ENCODE measurements at places on chromosomes 16 and 17. TPM values are rescaled to one million over a fixed set of nuclear protein-coding genes. Genes with fewer than 3 reads are reported as not detected.
A peak's percentile ranks its signal among the peaks of the same experiment; 100 is the strongest.

JPH3 gene
- total RNA-seq, result 27.5 TPM

- peaks cover 5% of the 10 kb centered on the region for H3K36me3 ChIP-seq
- no peak overlapping the region for H3K4me3 ChIP-seq
- H3K27me3 ChIP-seq, result no peaks in the 10 kb centered on the region
These were observed 7.6 kb downstream of the UBALD2 start for GRCh38 chr17:76272541-76273444.

- peak overlapping the region; percentile 85 for H3K27ac ChIP-seq
- no peaks in the 10 kb centered on the region for H3K27me3 ChIP-seq
- H3K4me3 ChIP-seq, result peak overlapping the region; percentile 89
These were observed 721 bp upstream of the WWOX start for GRCh38 chr16:78098595-78099270.

GRCh38 chr17:70104791-70105523 is 29.9 kb downstream of the KCNJ16 start:
- DNase-seq, result no peak
- no peak overlapping the region for H3K4me3 ChIP-seq
- no peak overlapping the region for H3K27ac ChIP-seq
- no peaks in the 10 kb centered on the region for H3K36me3 ChIP-seq
- no peaks in the 10 kb centered on the region for H3K27me3 ChIP-seq

TRPV3 gene
- 3.4 TPM for total RNA-seq

CA5A gene
- 0.70 TPM for total RNA-seq

DNA sequence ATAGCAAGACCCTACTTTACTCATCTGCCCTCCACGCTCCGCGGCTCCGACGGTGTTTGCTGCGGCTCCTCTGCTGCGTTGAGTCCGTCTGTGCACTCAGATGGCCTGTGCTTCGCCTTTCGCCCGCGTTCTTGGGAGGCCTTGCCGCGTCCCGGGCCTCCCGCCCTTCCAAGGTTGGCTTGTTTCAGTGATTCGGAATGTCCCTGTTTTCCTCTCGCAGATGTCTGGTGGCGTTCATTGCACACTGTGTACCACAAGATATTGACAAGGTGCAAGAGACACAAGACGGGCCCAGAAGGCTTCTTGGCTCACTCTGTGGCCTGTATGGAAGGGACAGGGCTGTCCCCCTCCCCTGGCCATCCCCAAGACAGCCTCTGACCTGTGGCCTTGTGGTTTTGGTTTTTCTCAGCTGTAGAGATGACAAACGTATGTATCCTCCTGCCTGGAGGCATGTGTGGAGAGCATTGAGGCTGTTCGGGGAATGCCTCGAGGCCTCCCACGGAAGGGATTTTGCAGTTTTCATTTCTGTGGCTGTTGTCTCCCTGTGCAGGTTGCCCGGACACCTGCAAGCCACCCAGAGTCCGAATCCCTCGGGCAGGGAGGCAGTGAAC is 15.4 kb downstream of the MGRN1 start:
- H3K27me3 ChIP-seq, result no peaks in the 10 kb centered on the region
- H3K4me3 ChIP-seq, result no peak overlapping the region
- H3K4me1 ChIP-seq, result peaks cover 14% of the 10 kb centered on the region

DNA sequence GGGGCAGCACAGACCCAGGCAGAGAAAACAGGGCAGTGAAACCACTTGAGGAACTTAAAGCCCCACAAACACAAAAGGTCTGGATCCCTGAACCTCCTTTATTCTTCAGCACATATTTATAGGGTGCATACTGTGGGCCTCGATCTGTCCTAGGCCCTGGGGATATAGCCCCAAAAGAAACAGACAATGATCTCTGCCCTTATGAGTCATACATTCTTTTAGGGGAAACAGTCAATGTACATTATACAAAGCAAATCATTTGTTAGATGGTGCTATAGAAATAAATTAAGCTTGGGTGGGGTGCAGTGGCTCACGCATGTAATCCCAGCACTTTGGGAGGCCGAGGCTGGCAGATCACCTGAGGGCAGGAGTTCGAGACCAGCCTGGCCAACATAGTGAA is 10.0 kb upstream of the HES7 start:
- no peak for DNase-seq
- no peaks in the 10 kb centered on the region for H3K4me1 ChIP-seq
- no peak overlapping the region for H3K27ac ChIP-seq
- H3K36me3 ChIP-seq, result no peaks in the 10 kb centered on the region

GRCh38 chr17:31386542-31387075 is 4.9 kb upstream of the RAB11FIP4 start:
- H3K4me3 ChIP-seq, result no peak overlapping the region
- H3K4me1 ChIP-seq, result peaks cover 7% of the 10 kb centered on the region
- no peak for DNase-seq
- peaks cover 27% of the 10 kb centered on the region for H3K27me3 ChIP-seq

GRCh38 chr16:22093996-22094395 is 1.7 kb downstream of the VWA3A start:
- no peaks in the 10 kb centered on the region for H3K36me3 ChIP-seq
- H3K27ac ChIP-seq, result no peak overlapping the region
- H3K4me1 ChIP-seq, result peaks cover 9% of the 10 kb centered on the region

CCDC78 gene
- total RNA-seq, result 3.9 TPM

- H3K4me1 ChIP-seq, result peaks cover 36% of the 10 kb centered on the region
- peaks cover 8% of the 10 kb centered on the region for H3K36me3 ChIP-seq
- no peaks in the 10 kb centered on the region for H3K27me3 ChIP-seq
- peak overlapping the region; percentile 86 for H3K27ac ChIP-seq
- no peak for DNase-seq
These were observed 77.0 kb downstream of the ZNF778 start for GRCh38 chr16:89294486-89294885.

DNA sequence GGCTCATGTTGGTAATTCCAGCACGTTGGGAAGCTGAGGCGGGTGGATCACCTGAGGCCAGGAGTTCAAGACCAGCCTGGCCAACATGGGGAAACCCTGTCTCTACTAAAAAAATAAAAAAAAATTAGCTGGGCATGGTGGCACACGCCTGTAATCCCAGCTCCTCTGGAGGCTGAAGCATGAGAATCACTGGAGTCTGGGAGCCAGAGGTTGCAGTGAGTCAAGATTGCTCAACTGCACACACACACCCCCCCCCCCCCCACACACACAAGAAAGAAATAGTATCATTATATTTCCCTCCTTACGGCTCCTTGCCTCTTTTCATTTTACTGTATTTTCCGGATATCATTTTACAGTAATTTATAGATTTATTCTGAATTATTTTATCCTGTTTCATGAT is 963.1 kb upstream of the GOT2 start:
- no peak for DNase-seq
- H3K4me1 ChIP-seq, result peaks cover 4% of the 10 kb centered on the region
- no peak overlapping the region for H3K27ac ChIP-seq

P2RX1 gene
- total RNA-seq, result not detected

BAHCC1 gene
- total RNA-seq, result 74.3 TPM

DNA sequence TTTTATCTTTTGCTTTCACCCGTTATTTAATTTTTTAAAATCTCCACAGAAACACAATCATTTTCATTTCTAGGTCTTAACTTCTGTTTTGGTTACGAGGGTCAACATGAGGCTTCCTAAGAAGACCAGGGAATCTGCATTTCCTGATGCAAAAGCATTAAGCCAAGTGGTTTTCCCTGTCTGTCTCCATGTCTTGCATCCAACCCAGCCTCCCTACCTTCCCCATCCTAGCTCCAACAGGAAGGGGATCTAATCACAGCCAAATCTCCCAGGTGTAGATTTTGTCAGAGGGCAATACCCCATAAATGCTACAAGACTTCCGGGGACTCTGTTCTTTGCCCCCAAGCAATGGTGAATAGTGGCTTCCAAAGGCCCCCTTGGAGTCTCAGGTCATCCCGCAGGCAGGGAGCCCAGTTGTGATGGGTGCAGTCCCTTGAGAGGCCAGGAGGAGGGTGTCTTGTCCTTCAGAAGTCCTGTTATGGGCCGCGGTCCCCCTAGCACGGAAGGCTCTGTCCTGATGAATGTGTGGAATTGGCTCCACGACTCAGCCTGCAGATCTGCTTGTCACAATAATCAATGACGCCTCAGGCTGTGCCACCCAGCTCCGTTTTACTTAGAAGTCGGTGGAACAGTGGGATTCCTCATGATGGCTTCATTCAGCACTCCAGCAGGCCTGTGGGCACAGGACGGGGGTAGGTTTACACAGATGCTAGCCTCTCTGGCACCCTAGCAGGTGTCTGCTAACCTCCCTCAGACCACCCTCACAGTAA is 141.1 kb downstream of the RGS9 start:
- peak; percentile 74 for DNase-seq
- H3K4me3 ChIP-seq, result peak overlapping the region; percentile 10
- H3K36me3 ChIP-seq, result no peaks in the 10 kb centered on the region
- H3K4me1 ChIP-seq, result peaks cover 14% of the 10 kb centered on the region

- H3K36me3 ChIP-seq, result no peaks in the 10 kb centered on the region
- no peaks in the 10 kb centered on the region for H3K27me3 ChIP-seq
- DNase-seq, result no peak
- no peak overlapping the region for H3K27ac ChIP-seq
- H3K4me3 ChIP-seq, result no peak overlapping the region
These were observed 372.3 kb downstream of the SEC14L1 start for GRCh38 chr17:77513045-77513444.

GRCh38 chr16:29700253-29700987 is 21.4 kb downstream of the QPRT start:
- no peaks in the 10 kb centered on the region for H3K27me3 ChIP-seq
- peak; percentile 83 for DNase-seq
- peaks cover 9% of the 10 kb centered on the region for H3K36me3 ChIP-seq
- peak overlapping the region; percentile 46 for H3K4me3 ChIP-seq
- peak overlapping the region; percentile 77 for H3K27ac ChIP-seq

DNA sequence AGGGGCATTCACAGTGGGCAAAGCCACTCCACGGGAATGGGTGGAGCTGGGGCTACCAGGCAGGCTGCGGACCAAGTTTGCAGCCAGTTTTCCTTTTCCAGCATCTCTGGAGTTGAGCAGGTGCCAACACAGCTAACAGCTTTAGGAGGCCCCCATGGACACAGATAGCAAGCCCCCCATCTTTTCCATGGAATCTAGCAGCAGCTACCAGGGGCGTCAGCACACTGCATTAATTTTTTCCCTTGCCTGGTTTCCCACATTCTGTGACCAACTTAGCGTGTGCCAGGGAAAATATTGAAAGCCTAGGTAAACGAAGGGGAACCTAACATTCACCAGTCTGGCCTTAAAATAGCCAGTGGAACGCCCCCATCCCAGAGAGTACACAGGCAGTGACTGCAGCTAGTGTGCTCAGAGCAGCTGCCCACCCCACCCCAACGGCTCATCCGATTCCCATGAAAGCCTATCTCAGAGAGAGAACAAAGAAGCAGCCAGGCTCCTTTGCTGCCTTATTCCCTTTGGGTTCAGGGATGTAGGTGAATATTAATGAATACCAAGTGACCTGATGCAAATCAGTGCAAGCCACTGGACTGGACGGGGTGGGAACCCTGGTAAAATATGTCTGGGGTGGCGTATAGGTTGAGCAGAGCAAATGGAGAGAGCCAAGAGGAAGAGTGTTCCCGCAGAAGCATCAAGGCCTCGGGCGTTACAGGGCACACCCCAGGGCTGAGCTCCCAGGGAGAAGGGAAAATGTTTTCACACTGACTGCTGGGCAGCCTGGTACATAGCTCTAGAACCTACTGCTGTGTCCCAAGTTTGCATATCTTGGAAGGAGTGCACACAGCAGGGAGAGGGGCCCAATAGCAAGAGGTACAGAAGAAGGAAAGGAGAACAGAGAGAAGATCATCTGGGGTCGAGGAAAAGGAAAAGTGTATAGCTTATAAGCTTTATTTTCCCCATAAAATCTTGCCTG is 73.9 kb upstream of the SOX9 start:
- peaks cover 20% of the 10 kb centered on the region for H3K27me3 ChIP-seq
- H3K27ac ChIP-seq, result no peak overlapping the region
- no peak for DNase-seq
- H3K36me3 ChIP-seq, result no peaks in the 10 kb centered on the region
- no peak overlapping the region for H3K4me3 ChIP-seq

DNA sequence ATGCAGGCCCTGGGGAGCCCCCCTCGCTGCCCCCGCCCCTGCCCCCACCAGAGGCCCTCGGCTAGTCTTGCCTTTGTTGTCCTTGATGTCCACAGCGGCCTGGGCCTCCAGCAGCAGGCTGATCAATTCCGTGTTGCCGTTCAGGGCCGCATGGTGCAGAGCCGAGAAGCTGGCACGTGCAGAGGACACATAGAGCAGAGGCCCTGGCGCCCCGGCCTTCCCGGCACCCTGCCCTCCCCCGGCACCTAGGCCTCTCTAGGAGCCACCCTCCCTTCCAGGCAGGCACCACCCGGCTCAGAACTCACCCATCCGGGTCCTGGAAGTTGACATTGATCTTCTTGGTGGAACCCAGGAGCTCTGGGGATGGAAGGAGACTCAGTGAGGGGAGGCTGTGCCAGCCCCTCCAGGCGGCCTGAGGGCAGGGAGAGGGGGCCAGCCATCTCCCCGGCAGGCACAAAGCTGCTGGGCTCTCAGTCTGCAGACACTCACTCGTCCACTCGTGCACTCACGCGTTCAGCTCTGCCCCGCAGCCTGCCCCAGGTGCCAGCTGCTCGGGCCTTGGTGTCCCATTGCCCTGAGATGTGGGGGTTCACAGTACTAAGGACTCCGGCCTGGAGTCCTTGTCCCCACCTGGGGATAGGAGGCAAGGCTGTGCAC is 6.3 kb downstream of the CASKIN1 start:
- no peak overlapping the region for H3K4me3 ChIP-seq
- no peak for DNase-seq
- no peak overlapping the region for H3K27ac ChIP-seq
- peaks cover 5% of the 10 kb centered on the region for H3K27me3 ChIP-seq
- no peaks in the 10 kb centered on the region for H3K4me1 ChIP-seq
- no peaks in the 10 kb centered on the region for H3K36me3 ChIP-seq

DNA sequence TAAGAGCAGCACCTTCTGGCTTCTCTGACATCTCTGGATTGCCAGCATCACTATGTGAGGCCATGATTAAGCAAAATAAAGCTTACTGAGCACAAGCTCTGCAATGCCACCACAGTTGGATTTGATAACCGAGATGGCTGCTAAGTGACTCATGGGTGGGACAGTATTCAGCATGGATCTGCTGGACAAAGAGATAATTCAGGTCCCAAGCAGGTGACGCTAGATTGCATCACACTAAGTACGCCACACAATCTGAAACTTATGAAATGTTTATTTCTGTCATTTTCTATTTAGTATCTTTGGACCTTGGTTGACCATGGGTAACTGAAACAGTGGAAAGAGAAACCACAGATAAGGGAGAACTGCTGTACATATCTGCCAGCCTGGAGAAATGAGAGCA is 27.4 kb downstream of the CDRT15 start:
- DNase-seq, result no peak
- H3K4me3 ChIP-seq, result no peak overlapping the region
- no peaks in the 10 kb centered on the region for H3K4me1 ChIP-seq

- no peak overlapping the region for H3K4me3 ChIP-seq
- H3K27ac ChIP-seq, result no peak overlapping the region
- H3K36me3 ChIP-seq, result no peaks in the 10 kb centered on the region
- H3K27me3 ChIP-seq, result no peaks in the 10 kb centered on the region
- DNase-seq, result no peak
- H3K4me1 ChIP-seq, result no peaks in the 10 kb centered on the region
These were observed 1194.3 kb upstream of the CDH8 start for GRCh38 chr16:63230421-63231040.

GRCh38 chr16:84503751-84504395 is 586 bp downstream of the MEAK7 start:
- no peak for DNase-seq
- no peaks in the 10 kb centered on the region for H3K27me3 ChIP-seq
- peak overlapping the region; percentile 92 for H3K4me3 ChIP-seq
- peaks cover 17% of the 10 kb centered on the region for H3K4me1 ChIP-seq
- H3K36me3 ChIP-seq, result peaks cover 4% of the 10 kb centered on the region

FMNL1 gene
- total RNA-seq, result 6.0 TPM
